ENCODE measurements at places on chromosomes 7 and 10.

DNA sequence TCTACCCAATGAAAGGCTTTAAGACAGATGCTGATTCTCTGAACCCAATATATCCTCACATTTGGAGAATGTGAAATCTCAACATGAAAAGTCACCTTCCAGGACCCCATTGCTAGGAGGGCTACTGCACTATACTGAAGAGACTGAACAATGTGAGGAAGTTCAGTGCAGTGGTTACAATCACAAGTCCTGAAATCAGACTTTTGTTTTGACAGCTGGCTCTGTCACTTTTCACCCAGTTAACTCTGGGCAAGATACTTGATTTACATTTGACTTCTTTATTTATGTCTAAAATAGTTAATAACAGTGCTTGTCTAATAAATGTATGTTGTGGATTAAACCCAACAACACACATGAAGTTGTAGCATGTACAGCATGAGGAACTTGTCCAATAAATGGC, 14.8 kb upstream of the VWDE start:
- DNase-seq: no peak

GRCh38 chr10:29452546-29452945, 163.7 kb downstream of the LYZL1 start:
- DNase-seq: no peak

GRCh38 chr7:156156734-156157408, 344.6 kb upstream of the SHH start:
- peak; percentile 49 for DNase-seq

DNA sequence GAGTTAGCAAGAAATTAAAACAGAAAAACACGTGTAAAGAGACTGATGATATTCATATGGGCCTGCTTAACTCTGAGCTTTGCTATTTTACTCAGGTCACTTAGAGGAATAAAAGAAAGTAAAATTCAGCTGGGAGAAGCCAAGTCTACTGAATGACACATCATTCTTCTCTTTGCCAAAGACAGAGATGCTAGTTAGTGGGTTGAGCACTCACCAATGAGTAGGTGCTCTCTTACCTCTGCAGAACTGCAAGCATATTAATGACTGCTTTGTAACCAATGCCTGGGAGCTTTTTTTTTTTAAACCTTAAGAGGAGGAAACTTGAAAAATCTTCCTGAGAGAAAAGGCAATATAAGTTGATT, 44.8 kb upstream of the BAMBI start:
- DNase-seq: no peak

- DNase-seq: no peak
Observed at GRCh38 chr7:97373736-97374135, 256.2 kb downstream of the SDHAF3 start.
